GM04504 (cell line): ENCODE measurements at places on chromosomes 7 and 10.

- DNase-seq: no peak
Measured at GRCh38 chr7:125084196-125084595, 154.6 kb upstream of the POT1 start.

DNA sequence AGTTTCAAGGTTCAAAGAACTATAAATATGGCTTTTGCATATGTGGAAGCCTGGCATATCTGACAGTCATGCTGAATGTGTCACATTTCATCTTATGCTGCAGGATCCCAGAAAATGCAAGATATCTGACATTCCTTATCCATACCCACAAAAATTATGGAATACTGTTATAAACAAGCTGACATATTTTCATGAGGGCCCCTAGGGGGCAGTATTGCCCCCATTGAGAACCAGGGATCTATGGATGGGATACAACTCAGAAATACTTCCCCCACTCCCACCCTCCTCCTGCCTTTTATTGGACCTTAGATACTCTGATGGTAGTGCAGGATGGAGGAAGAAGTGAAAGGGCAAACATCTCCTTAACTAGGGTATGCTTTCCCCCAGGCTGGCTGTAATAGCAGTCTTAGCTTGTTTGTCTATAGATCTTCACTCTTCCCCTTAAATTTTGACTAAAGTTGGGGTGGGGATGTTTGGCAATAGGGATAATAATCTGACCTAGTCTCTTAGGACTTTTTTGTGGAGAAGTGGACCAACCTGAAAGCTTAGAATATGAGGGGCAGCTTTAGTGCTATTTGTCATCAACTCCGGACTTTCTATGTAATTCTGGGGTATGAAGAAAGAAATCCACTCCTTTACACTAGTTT, 3.5 kb upstream of the GNGT1 start:
- no peak for DNase-seq

- DNase-seq: no peak
Measured at GRCh38 chr7:120226188-120226587, 46.8 kb upstream of the KCND2 start.

- DNase-seq: no peak
Measured at GRCh38 chr7:129804890-129805719, 147.7 kb downstream of the UBE2H start.

DNA sequence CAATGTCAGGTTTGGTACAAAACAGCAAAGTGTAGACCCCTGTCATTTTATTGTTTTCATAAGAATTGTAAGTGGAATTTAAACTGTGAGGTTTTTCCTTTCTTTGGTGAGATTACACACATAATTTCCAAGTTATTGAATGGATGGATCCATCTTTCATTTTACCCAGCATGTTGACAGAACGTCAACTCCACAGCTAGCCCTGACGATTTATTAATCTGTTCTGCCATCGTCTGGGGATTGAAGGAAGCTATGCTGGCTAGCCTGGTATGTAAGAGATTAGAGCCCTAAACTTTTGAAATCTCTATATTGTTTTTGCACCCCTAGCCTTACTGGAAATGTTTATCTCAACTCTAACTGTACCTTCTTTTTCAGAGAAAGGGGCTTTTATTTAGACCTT, 8.6 kb downstream of the WNT16 start:
- DNase-seq: no peak
